ENCODE measurements at places on chromosomes 4 and X. TPM values are rescaled to one million over a fixed set of nuclear protein-coding genes. Genes with fewer than 3 reads are reported as not detected.

- DNase-seq = no peak
Measured at GRCh38 chr4:174681723-174682300, 147.2 kb downstream of the GLRA3 start.

- DNase-seq = no peak
Measured at GRCh38 chr4:185771711-185772390, 40.1 kb downstream of the SORBS2 start.

- no peak for DNase-seq
Measured at GRCh38 chr4:165175879-165176278, 31.5 kb upstream of the KLHL2 start.

DNA sequence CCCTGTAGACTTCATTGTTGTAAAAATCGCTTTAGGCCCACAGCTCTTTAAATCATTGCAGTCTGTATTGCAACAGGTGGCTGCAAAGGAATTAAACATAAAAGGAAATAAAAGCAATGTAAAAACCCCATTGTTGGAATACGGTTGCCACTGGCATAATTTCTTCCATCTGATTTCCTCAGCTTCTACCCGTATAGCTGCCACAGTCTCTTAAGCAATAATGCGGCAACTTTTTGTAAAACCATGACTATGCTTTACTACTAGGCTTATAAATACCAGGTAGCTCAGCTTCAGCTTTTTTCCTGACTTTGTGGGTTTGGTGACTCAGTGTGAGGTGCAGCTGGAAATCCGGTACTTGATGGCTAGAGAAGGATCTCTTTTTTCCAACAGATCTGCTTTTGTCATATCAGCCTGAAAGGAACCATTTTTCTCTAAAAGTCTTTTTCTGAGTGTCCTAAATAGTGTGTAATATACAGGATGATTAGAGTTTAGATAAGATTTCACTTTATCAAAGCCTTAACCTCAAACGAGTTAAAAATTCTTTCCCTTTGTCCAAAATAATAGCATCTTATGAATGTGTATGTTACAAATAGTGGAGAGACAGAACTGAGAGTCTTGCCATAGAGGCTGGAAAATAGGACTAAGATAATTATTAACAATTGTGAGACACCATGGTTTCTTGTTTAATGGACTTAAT is 268.0 kb downstream of the ADGRL3 start:
- no peak for DNase-seq

- DNase-seq = no peak
Measured at GRCh38 chrX:31091819-31092218, 20.0 kb upstream of the FTHL17 start.

- DNase-seq = no peak
Measured at GRCh38 chr4:186192066-186192612, 772 bp downstream of the CYP4V2 start.

The DCLK2 gene
- total RNA-seq = 0.21 TPM

The COL25A1 gene
- not detected for total RNA-seq

DNA sequence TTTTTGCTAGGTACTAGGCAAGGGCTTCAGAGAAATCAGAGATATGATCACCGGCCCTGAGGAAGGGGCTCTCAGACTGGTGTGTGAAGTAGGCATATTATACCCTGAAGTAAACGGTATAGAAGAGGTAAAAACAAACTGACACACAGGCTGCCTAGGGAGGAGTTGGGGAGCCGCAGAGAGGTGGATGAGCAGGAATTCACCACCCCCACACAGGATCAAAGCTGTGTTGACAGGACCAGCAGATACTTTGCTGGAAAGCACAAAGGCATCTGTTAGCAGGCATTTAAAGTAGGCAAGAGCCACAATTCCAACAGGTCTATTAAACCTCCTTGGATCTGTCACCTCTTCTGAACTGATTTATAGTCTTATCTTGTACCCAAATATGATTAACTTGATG is 71.8 kb upstream of the GPR34 start:
- no peak for DNase-seq

DNA sequence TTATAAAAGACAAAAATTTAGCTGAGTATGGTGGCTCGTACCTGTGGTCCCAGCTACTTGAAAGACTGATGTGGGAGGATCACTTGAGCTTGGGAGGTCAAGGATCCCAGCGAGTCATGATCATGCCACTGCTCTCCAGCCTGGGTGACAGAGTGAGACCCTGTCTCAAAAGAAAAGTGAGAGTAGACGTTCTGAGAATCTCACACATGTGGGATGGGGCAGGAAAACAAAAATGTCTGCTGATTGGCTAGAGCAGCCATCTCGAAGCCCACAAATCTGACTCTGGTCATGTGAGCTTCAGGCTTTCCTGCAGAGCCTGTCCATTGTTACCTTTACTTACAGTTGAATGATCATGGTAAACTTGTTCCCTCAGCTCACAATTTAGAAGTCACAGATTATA is 23.1 kb upstream of the SLC9A7 start:
- no peak for DNase-seq

The RPGR gene
- total RNA-seq = 7.7 TPM

The MND1 gene
- total RNA-seq = 15.4 TPM

GRCh38 chrX:116526010-116526409 is 63.2 kb upstream of the CT83 start:
- DNase-seq = no peak

The GLRA3 gene
- total RNA-seq = not detected

DNA sequence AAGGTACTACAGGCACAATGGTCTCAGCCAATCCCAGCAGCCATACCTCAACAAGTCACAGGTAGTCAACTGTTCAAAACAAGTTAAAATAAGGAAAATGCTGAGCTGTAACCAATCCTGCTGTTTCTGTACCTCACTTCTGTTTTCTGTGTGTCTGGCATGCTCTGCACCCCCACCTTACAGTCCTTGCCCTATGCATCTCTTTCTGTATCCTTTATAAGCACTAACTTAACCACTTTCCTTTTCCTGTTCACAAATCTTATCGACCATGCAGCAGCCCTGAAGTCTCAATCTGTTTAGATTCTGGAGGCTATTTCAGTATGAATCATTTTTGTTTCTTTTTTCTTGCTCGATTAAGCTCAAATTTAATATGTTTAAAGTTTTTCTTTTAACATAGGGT is 12.5 kb upstream of the FAM13A start:
- DNase-seq = no peak

- no peak for DNase-seq
Measured at GRCh38 chrX:39728852-39729598, 368.7 kb downstream of the BCOR start.

The ASB9 gene
- 0.78 TPM for total RNA-seq

DNA sequence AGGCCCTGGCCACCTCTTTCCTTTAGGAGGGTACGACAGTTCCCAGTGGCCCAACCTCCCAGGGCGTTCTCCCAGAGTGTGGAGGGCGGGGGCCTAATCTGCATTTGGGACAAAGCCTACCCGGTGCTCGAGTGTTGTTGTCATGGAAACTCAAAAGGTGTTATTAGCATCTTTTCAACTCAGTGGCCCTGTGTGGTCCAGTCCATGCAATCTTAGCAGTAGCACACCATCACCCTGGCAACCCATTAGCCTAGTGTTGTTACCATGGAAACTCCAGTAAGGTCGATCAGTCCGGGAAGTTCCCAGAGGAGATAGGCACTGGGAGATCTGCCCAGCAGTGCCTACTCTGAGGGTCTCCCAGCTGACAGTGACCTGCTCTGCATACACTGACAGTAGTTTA is 20.2 kb downstream of the APLN start:
- DNase-seq = no peak

The FAM53A gene
- total RNA-seq = 2.7 TPM

The PTCHD1 gene
- total RNA-seq = not detected

The NALF2 gene
- 0.25 TPM for total RNA-seq

- DNase-seq = no peak
Measured at GRCh38 chr4:184641022-184641421, 8.2 kb downstream of the CASP3 start.

DNA sequence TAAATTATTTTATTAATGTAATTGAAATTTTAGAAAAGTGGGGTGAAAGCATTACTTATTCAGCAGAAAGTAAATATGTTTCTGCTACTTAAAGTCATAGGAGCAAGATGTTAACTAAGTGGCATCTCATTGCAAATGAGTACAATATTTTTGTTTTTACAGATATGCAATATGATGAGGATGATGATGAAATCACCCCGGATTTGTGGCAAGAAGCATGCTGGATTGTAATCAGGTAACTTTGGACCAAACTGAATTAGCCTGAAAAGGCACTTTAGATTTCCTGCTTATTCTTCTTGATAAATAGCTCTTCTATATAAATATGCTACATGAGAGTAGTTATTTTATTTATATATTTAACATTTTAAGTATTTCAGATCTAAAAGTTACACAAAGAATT is 7.5 kb downstream of the POLR2B start:
- no peak for DNase-seq

GRCh38 chr4:158131027-158131426 is 41.8 kb downstream of the GASK1B start:
- DNase-seq = no peak

The MTTP gene
- not detected for total RNA-seq
